Astrocyte of the spinal cord (primary cell): ENCODE measurements at places on chromosomes 4 and X.

DNA sequence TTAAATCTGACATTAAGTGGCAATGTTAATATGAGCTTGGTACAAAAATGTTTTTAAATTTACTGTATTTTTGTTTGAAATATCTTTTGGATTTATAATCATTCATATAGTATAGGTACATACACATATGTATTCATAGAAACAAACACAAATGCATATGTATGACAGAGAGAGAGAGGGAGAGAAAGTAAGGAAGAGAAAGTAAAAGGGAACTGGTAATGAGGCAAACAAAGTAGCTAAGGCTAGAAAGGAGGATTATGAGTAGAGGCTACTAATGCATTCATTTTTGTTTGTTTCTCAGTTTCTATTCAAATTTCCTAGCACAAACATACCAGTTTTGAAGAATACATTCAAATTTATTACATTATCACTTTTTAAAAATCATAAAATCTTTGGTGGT, 132.4 kb downstream of the GLRA3 start:
- DNase-seq: no peak

DNA sequence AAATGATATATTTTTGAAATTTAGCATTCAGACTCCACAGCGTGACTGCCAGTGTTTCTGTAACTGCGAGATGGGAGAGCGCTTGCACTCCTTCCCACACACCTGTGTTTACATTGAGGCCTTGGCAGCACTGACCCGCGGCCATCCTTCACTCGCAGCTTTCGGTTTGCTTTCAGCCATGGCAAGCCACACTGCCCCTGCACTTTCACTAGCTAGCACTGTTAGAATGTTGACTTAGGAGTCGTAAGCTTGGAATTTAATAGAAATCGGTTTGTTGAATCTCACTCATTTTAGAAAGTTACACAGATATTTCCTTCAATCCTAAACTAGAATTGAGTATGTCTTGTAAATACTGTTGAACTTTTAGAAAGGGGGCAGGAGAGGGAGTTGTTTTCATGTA, 136.2 kb downstream of the CFAP299 start:
- peak; percentile 39 for DNase-seq

- DNase-seq: peak; percentile 22
Observed at GRCh38 chr4:185966997-185967775, 101.8 kb upstream of the TLR3 start.

- DNase-seq: peak; percentile 26
Observed at GRCh38 chr4:13349096-13349495, 135.0 kb downstream of the RAB28 start.

- peak; percentile 55 for DNase-seq
Observed at GRCh38 chrX:43676971-43677572, 21.0 kb downstream of the MAOA start.

DNA sequence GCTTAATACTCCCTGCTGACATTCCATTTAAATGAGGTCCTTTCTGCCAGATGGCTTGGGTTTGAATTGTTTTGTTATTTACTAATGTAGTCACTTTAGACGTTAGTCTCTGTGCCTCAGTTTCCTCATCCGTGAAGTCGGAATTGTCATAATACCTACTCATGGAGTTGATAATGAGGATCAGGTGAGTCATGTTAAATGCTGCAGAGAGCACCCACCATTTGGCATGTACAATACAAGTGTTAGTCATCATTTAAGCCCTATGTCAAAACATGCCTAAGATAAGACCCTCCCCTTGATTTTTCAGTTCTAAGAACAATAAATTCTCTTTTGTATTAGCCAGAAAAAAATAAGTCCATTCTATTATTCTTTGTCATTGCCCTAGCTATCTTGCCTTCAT, 534.8 kb upstream of the HTR2C start:
- DNase-seq: no peak

GRCh38 chr4:26267087-26267486, 53.7 kb upstream of the RBPJ start:
- no peak for DNase-seq

DNA sequence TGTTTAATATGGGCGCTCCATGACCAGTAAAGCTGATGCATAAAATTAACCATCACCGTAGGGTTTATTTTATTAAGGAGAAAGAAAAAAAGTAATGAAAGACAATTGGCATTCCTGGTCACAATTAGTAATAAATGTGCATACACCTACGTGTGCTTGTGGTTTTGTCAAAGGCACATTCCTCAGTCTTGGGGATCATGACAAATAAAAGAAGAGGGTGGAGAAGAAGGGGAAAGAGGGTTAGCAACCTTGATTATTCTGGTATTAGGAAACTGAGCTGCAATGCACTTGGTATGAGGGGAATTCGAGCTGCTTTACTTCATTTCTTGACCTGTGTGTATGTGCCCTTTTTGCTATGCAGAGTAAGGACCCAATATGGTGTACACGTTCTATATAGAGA, 1798.3 kb upstream of the PCDH7 start:
- DNase-seq: peak; percentile 2

DNA sequence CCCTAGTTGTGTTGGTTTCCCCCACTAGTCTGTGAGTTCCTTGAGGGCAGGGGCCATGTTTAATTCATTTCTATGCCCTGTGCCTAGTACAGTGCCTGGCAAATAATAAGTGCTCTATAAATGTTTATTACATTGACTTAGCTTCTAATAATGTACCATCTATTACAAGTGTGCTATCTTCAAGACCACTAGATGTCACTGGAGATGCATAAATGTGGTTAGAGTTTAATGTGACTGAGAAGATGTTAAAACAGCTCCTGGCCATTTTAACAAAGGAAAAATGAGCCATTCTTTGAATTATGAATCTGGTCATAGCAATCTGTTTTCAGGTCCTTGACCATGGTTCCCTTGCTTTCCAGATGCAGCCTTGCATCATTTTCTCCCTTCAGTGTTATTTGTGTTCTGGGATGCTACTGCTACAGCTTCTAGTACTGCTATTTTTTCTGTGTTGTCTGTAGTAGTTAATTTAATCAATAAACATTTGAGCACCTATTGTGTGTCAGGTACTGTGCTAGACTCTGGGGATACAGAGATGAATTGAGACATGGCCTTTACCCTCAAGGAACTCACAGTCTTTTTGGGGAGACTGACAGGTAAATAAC, 43.2 kb downstream of the SLC9A6 start:
- peak; percentile 72 for DNase-seq

- DNase-seq: no peak
Observed at GRCh38 chrX:8346060-8346459, 118.6 kb upstream of the VCX3B start.

GRCh38 chrX:26442340-26442739, 226.4 kb downstream of the MAGEB5 start:
- peak; percentile 5 for DNase-seq

GRCh38 chrX:51837921-51838320, 55.5 kb upstream of the MAGED1 start:
- DNase-seq: peak; percentile 48

- no peak for DNase-seq
Observed at GRCh38 chrX:115060013-115060412, 42.6 kb upstream of the IL13RA2 start.

- no peak for DNase-seq
Observed at GRCh38 chr4:153763404-153763803, 3.6 kb upstream of the RNF175 start.

DNA sequence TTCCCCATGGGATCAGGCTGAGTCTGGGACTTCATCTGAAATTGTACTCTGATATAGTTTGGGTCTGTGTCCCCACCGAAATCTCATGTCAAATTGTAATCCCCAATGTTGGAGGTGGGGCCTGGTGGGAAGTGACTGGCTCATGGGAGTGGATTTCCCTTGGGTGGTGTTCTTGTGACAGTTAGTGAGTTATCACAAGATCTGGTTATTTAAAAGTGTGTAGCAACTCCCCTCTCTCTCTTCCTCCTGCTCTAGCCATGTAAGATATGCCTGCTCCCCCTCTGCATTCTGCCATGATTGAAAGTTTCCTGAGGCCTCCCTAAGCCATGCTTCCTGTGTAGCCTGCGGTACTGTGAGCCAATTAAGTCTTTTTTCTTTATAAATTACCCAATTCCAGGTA, 61.0 kb downstream of the RASGEF1B start:
- DNase-seq: no peak

- DNase-seq: no peak
Observed at GRCh38 chr4:6502147-6502546, 29.7 kb upstream of the PPP2R2C start.
